ENCODE measurements at places on chromosomes 7 and 10.

DNA sequence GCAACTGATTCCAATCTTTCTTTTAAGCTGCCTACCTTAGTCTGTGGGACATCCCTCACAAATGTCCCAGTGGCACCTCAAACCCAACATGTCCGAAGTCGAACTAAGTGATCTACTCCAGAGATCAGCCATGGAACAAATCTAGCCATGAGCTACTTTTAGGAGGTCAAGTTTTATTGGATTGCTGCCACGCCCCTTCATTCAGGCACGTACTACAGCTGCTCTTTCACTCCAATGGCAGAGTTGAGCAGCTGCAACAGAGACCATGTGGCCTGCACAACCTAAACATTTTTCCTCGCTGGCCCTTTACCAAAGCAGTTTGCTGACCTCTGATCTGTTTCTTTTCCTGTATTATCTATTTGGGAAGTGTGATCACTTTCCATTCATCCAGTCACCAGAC lies 192.4 kb upstream of the CDCA7L start:
- no peak for DNase-seq

DNA sequence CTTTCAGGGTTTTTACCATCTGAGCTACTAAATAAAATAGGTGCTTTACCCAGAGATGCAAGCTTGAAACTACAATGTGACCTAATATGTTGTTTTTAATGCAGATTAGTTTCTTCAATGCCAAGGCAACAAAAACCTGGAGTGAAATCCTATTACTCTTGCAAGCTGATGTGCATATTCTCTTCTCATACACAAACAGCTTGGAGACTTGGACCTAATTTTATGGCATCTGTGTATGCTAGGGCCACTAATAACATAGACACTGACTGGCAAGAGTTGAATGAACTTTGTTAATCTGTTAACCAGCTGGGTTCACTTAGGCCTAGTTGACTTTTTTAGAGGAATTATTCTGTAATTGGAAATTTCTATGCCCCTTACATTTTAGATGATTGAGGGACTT lies 23.4 kb upstream of the SMIM30 start:
- no peak for DNase-seq

GRCh38 chr7:5476001-5476400 lies 52.4 kb upstream of the TNRC18 start:
- no peak for DNase-seq

DNA sequence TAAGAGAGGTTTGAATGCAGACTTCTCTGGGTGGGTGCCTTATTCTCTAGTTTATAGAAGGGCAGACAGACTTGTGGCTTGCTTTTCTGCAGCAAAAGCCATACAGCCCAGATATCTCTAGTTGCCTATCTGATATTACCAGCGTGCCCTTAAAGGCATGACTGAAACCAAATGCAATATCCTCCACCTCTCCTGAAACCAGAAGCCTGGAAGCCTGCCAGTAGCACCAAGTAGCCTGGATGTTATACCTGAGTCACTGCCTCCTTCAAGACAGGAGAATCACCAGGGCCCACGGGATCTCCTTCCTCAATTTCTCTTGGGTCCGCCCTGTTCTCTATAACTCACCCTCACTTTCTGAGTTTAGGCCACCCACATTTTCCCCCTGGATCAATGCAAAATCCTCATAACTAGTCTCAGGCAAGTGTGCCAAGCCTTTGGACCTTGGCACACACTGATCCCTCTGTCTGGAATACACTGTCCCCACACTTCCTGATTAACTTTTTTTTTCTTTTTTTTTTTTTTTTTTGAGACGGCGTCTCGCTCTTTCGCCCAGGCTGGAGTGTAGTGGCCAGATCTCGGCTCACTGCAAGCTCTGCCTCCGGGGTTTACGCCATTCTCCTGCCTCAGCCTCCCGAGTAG lies 638.4 kb downstream of the GALNT17 start:
- DNase-seq = no peak

GRCh38 chr7:73893342-73894101 lies 32.6 kb downstream of the TMEM270 start:
- no peak for DNase-seq

- DNase-seq = no peak
Measured at GRCh38 chr7:134798155-134798554, 18.7 kb downstream of the CALD1 start.

GRCh38 chr7:65892835-65893234 lies 20.0 kb downstream of the VKORC1L1 start:
- no peak for DNase-seq

DNA sequence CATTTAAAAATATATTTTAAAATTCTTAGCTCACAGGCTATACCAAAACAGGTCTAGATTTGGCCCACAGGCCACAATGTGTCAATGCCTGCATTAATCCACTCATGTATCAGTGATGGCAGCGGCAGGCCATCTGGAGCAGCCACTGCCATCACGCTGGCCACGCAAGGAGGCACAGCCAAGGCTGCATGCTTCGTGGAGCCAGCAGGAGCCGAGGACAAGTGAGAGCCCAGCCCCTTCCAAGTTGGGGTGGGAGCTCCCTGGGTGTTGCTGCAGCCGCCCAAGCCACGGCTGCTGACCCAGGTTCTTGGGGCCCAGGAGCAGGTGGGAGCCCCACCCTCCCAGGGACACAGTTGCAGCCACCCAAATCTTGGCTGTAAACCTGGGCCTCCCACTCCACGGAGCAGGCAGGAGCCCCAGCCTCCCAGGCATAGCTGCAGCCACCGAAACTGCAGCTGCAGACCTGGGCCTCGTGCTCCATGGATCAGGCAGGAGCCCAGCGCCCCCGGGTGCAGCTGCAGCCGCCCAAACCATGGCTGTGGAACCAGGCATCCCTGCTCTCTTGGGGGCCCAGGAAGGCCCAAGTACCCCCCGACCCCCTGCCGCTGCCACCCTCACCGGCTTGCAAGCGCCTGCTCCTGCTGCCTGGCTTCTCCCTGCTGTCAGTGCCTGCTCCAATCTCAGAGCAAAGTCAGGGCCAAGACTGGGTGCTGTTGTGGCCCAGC lies 87.3 kb upstream of the CACUL1 start:
- no peak for DNase-seq

- DNase-seq = no peak
Measured at GRCh38 chr7:30923009-30923773, 11.5 kb downstream of the AQP1 start.

DNA sequence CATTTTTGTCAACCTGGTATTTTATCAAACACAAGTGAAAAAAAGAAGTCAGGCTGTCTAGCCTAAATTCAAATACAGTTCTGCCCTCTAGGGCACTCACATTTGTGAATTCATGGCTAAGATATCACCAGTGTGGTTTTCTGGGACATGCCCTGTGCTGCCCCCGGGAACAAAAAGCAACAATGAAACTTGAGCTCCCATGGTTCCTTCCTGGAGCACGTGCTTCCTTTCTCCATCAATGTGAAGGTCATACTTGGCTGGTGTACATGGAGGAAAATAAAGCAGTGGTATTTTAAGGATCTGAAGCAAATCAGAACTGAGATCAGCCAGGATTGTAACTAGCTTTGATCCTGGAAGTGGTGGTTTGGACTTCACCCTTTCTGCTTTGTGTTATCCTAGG lies 128.9 kb upstream of the FRMD4A start:
- DNase-seq = no peak

DNA sequence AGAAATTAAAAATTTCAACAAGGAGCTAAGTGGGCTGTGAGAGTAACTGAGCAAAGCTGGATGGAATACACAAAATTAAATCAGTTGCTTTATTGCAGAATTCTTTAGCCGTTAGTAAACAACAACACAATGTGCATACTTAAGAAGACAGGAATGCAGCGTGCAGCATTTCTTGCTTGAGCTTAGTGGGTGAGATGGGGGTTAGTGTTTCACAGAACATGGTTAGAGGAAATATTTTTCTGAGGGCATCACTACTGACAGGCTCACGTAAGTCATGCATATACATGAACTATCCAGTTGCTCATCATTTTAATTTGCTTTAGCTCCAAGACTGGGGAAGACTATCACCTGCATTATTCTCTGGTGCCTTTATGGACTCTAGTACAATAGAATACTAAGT lies 80.8 kb downstream of the CD36 start:
- no peak for DNase-seq

DNA sequence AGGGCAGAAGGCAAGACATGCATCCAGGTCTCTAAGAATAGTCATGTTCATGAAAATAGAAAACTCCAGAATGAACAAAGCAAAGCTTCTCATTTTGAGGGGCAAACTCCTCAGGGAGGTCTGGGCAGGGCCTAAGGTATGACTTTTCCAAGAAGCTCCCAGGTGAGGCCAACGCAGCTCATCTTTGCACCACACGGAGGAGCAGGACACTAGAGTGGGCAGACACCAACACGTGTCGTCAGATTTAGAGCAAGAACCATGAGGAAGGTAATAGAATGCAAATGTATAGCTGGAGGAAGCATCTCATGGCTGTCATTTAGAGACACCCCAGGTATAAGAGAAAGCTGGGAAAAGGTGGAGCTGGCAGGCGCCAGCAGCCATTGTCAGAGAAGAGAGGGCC lies 95.7 kb downstream of the WDFY4 start:
- no peak for DNase-seq

DNA sequence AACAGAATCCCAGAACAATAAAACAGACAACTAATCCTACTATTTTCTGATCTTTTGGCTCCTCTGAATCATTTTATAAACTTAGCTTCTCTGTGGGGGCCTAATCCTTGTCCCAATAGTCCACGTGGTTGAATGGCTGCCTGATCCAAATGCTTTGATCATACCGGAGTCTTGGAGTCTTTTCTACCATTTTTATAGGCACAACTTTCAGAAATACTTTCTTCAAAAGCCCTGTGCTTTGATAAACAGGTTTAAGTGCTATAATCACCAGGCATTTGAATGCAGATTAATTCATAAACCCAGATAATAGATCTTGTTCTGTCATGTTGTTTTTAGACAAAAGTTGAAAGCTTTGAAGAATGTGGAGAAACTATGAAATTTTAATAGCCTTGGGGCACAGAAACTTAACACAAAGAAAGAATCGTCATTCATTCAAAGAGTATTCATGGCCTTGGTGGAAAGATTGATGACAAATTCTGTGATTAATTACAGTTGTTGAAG lies 163.7 kb downstream of the AHR start:
- no peak for DNase-seq

All from effector memory CD8-positive, alpha-beta T cell (primary cell).